ENCODE measurements at places on chromosomes 13 and 19.

DNA sequence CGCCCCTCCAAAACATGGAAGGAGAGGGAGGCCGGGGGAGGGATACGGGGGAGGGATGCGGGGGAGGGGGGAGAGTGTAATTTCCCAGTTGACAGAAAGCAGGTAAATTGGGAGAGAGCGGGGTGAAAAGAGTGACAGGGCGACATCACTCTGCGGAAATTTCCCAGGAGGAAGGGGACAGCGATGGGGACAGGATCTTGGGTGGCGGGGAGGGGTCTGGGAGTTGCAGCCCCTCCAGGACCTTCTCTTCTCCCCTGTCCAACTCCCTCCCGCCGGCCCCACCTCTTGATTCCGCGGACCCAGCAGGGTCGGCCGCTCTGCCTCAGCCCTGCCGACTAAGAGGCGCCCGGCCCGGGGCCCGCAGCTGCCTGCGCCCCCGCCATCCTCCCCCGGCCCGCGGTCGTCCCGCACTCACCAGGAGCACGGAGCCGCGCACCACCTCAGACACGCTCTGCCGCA, 108.0 kb upstream of the DOCK9 start:
- ATAC-seq, result no peak

- ATAC-seq, result no peak
Observed at GRCh38 chr19:15249972-15250639, 17.9 kb upstream of the EPHX3 start.

DNA sequence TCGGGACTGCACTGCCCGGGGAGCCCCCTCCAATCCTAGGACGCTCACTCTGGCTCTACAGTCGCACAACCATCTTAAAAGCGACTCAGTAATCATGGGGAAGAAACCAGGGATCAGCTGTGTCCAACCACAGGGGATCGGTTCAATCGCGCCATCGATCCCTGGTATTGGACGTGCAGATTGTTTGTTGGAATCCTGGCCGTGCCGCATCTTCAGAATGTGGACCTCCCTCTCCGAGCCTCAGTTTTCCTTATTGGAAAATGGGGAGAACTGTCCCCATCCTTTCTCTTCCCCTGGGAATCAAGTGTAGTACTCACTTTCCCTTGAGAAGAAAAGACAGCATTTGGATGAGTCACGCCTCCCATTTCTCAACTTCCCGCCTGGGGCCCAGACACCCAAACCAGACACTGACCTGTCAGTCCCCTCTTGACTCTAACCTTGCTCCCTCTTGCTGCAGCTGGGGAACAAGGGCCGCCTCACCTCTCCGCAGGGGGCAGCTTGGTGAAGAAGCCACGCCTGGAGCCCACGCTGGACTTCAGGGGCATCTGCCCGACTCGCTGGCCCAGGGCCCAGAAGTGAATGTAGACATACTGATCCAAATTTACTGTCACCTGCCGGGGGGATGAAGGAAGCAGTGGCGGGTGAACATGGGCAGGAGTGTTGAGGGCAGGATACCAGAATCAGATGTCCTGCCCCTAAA, 17.6 kb downstream of the EMP3 start:
- ATAC-seq, result no peak

DNA sequence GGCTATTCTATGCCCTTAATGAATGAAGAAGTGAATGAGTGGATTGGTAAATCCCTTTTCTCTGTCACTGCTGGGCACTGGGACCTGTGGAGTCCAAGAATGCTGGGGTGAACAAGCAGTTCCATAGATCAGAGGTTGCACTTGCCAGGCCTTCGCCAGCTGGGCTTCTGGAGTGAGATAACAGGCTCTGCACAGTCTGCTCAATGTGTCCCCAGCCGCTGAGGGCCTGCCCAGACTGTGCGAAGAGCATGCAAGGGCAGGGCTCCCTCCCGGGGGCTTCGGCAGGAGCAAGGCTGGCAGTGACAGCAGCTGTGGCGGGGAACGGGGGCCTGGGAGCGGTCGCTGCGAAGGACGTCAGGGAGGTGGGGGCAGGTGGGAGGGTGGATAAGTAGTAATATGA, 51.3 kb downstream of the ZNF536 start:
- no peak for ATAC-seq

GRCh38 chr19:6250024-6250615, 29.7 kb downstream of the MLLT1 start:
- ATAC-seq, result no peak

GRCh38 chr13:99033814-99034213, 56.0 kb upstream of the DOCK9 start:
- no peak for ATAC-seq

DNA sequence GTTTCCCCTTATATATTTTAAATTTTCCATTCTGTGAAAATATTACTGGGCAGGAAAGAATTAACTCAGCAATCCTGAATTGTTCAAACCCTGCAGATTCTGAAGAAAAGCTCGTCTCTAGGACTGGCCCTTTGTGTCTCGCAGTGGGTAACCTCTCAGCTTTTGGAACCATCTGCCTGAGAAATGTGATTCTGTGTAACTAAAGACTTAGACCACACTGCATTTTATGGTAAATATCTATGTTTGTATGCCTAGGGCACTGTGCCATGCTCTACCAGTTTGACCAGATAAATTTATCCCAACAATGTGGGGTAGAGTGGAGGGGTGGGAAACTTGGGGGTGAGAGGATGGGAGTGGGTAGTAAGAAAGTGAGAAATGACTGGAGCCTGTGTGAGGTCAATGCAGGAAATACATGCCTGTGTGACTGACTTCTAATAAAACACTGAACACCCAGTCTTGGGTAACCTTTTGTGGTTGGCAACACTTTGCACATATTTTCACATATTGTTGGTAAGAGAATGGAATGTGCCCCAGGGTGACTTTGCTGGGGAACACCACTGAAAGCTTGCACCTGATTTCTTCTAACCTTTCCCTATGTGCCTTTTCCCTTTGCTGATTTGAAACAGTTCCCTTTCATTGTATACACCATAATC, 1181.9 kb downstream of the OLFM4 start:
- ATAC-seq, result no peak

- ATAC-seq, result no peak
Observed at GRCh38 chr13:111946214-111946613, 120.7 kb upstream of the SOX1 start.

GRCh38 chr19:51488491-51488890, 10.2 kb downstream of the CEACAM18 start:
- ATAC-seq, result no peak

GRCh38 chr19:35534803-35535480, 1.7 kb downstream of the GAPDHS start:
- no peak for ATAC-seq

- ATAC-seq, result no peak
Observed at GRCh38 chr19:43599635-43600295, 3.4 kb downstream of the ZNF576 start.

DNA sequence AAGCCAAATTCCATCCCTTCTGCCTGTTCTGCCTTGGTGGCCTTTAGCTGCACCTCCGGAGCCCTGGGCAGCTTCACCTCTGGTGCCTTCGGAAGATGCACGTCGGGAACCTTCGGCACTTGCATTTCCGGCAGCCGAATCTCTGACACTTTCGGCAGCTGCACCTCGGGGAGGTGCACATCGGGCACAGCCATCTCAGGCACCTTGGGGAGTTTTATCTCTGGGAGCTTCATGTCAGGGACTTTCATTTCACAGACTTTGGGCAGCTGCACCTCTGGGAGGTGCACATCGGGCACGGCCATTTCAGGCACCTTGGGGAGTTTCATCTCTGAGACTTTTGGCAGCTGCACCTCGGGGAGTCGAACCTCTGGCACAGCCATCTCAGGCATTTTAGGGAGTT, 6.0 kb upstream of the HIPK4 start:
- ATAC-seq, result no peak

GRCh38 chr13:103839460-103839859, 773.2 kb upstream of the SLC10A2 start:
- ATAC-seq, result no peak

GRCh38 chr13:22173610-22174009, 502.7 kb downstream of the FGF9 start:
- no peak for ATAC-seq

GRCh38 chr13:58051807-58052375, 420.3 kb downstream of the PCDH17 start:
- peak; percentile 27 for ATAC-seq

DNA sequence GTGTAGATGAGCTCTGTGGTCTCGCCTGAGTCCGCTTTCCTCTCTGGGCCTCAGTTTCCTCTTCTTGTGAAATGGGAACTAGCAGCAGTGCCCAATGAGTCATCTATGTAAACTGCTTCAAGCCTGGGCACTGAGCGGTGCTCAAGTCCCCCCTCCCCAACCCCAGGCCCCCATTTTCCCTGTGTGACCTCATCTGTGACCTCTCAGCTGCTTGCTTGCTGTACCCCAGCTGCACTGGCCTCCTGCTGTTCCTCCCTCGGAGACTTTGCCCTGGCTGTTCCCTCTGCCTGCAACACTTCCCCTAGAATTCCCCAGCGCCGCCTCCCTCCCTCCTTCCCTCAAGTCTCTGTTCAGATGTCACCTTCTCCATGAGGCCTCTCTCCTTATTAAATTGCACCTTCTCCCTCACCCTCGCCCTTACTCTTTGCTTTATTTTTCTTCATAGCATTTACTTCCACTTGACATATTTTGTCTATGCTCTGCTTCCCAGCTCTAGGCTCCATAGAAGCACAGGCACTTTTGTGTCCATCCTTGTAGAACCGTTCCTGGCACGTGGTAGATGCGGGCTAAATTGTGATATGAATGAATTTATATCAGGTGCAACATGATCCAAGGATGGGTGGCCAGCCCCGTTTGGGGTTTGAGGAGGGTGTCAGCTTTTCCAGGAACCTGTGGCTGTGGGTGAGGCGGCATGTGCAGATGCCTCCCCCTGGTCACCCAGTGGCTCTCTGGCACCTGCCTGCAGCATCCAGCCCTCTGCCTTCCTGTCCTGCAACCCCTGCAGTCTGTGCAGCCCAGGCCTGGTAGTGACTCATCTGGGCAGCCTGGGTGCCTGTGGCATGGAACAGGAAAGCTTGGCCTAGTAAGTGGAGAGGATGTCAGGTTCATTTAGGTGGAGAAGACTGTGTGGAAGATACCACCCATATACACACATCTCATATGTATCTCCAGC, 26.3 kb downstream of the SIPA1L3 start:
- no peak for ATAC-seq

- ATAC-seq, result peak; percentile 36
Observed at GRCh38 chr13:39602277-39602613, 748 bp downstream of the LHFPL6 start.

DNA sequence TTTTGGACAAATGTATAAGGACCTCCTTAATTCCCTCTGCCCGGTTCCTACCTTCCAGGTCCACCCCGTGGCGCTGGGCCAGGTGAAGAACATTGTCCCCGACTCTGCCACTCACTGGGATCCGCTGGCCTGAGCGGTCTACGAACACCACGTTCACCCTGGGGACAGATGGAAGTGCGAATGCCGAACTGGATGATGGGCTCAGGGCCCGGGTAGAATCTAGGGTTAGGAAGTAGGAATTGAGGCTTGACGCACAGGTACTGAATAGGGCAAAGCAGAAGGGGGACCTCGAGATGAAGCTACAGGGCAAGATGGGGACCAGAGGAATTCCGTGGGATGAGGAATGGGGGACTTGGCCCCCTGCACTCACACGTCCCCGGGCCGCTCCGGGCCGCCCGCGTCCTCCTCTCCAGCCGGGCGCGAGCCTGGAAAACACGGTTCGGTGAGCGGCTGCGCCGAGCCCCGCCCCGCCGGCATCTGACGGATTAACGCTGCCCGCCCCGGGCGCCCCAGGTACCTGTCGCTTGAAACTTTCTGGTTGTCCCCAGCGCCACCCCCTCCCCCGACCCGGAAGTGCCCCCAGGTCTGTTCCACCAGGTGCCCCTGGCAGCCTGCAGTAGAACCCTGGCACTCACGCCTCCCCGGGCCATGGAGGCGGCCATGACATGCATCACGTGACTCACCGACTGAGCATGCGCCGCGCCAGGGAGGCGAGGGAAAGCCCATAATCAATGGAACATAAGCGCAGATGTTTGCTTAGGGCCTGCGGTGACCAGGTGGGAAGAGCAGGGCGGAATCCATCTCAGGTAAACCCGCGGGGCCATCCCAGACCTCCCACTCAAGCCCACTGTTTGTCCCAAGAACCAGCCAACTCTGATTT, at the start of gene FDX2:
Gene FDX2 (minus strand): TSS at position 681 of the 880 bp plus-strand sequence. CDS start 19 bp downstream, at position 662.
- peak; percentile 88 for ATAC-seq

DNA sequence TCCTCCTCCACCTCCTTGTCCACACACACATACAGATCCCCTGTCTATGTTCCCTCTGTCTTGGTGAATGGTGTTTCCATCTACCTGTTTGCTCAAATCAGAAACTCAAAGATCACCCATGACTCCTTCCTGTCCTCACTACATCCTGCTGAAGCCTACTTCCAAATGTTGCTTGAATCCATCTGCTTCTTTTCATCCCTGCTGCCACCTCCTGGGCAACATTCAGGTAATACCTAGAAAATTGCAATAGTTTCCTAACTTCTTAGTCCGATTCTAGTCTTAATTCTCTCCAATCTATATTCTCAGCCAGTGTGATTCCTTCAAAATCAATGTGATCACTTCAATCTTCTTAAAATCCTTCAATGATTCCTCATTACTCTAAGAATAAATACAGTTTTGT, 155.5 kb upstream of the STARD13 start:
- ATAC-seq, result no peak

DNA sequence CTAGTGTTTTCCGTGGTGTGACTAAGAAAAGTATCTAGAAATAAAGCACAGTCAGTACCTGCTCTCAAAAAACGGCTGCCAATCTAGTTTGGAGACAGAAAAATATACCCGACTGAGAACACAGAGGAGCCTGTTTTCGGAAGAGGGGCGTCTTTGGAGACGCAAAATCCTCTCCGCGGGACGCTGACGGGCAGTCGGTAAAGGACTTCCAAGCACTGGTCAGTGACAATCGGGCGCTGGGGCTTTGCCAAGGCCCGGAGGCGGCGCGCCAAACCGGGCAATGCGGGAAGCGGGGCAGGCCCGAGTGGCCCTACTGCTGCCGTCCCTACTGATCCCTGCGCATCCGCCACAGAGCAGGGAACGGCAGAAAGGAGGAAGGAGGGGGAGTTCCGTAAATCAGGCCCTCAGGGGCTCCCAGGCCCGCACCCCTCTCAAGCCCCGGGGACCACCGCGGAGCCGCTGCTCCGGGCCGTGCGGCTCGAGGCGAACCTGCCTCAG, 588 bp upstream of the DPY19L3 start:
- no peak for ATAC-seq

GRCh38 chr19:7870571-7871436, 3.4 kb downstream of the PRR36 start:
- ATAC-seq, result no peak

- no peak for ATAC-seq
Observed at GRCh38 chr13:98878486-98879126, 99.3 kb downstream of the DOCK9 start.

- ATAC-seq, result no peak
Observed at GRCh38 chr13:29361716-29362115, 233.8 kb downstream of the SLC7A1 start.

GRCh38 chr19:982567-983170, 1.5 kb upstream of the WDR18 start:
- ATAC-seq, result peak; percentile 89

GRCh38 chr19:21158523-21159135, 16.8 kb downstream of the ZNF431 start:
- no peak for ATAC-seq

DNA sequence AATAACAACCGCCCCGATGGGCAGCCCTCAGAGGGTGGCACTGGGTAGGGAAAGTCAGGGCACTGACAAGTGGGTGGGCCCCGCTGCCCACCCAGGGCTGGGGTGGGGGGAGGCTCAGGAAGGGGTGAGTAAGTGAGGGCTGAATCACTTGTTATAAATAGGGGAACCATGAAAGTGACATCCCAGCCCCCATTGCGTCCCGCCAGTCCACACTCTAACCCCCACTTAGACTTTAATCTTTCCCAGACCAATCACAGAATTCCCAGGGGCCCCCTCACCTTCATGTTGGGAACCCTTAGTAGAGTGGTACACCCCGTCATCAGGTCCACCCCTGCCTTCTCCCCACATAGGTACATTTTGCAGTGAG, 37.0 kb upstream of the NANOS3 start:
- peak; percentile 6 for ATAC-seq
